ENCODE measurements at places on chromosomes 7 and 10.

GRCh38 chr10:129999140-129999539 is 35.1 kb upstream of the EBF3 start:
- DNase-seq = no peak

DNA sequence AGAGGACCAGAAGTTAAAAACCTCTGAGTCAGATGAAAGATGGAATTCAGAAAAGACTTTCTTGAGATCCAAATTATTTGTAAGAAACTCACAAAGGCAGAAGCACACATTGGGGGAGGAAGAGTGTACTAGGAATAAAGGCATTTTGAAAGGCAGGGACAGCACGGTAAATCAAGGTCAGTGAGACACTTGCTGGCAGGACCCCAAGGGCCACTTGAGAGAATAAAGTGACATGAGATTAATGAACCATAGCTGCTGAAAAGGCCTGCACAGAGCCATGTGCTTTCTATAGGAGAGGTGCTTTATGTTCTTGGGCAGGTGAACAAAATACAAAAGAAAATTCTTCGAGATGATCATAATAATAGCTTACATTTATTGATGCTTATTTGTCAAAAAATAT is 929.9 kb upstream of the MBL2 start:
- DNase-seq = no peak

DNA sequence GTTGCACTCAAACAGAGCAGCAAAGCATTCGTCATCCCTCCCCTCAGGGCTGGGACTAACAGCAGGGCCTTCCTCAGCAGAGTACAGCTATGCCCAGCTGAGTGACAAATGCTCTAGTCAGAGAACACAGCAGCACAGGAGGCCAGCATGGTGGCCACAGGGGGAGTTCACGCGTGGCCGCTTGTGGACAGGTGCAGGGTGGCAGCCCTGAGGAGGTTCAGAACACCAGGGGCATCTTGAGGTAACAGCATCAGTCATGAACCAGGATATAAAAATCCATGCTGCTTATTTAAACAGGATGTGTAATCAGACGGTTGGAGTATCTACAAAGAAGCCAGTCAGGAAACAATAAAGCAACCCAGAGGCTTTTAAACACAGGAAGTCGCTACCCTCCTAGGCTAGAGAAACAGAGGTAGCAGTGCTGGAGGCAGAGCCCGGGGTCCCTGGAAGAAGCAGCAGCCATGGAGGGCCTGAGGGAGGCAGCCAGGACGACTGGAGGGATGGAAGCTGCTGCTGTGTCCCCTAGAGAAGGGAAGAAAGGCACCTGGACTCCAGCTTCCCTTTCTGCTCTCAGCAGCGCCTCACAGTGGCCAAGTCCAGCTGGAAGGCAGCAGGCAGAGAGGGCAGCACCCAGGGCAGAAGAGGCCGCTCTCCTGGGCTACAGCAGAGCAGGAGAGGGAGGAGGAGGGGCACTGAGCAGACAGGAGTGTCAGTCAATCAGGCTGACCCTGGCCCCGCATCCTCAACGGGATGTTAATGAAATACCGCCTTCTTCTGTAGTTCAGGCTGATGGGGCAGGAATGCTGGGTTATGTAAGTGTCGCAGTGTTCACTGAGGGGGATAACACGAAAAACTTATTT is 70.8 kb upstream of the UCN3 start:
- DNase-seq = peak; percentile 88

DNA sequence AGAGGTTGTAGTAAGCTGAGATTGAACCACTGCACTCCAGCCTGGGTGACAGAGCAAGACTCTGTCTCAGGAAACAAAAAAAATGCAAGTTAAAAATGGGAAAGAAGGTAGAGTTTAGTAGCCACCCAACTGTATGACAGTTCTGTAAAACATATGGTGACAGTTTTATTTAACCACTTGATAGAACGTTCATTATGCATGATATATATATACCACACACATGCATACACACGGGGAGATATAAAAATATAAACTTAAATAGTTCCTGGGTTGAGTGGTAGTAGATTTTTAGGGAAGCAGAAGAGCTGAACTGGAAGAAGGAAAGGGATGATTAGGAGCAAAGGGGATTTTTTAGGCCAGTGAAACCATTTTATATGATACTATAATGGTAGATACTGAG is 120.0 kb downstream of the KMT2C start:
- no peak for DNase-seq

Data from aorta (tissue), 5 donors.